ENCODE measurements at places on chromosomes 12 and 14.

DNA sequence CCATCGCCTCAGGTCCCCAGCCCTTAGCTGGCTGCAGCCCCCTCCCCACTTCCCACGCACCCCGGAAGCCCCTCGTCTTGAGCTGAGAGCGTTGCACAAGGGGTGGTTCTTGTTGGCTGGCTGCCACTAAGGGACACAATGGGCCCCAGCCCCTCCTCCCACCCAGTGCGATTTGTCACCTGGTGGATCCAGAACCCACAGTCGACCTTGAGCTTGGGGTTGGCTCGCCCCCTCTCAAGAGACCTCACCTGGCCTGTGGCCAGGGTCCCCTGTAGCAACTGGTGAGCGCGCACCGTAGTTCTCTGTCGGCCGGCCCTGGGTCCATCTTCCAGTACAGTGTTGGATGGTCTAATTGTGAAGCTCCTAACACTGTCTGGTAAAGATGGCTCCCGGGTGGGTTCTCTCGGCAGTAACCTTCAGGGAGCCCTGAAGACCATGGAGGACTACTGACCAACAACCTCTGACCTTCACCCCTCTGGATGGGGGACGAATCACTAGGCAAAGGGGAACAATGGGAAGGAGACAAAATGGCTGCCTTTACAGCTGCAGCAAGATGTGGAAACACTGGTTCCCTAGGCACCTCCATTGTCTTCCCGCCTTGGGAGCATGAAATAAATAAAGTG lies 6.6 kb downstream of the PHB2 start:
- no peak for DNase-seq

GRCh38 chr12:44184499-44185206 lies 348.8 kb downstream of the TMEM117 start:
- no peak for DNase-seq

DNA sequence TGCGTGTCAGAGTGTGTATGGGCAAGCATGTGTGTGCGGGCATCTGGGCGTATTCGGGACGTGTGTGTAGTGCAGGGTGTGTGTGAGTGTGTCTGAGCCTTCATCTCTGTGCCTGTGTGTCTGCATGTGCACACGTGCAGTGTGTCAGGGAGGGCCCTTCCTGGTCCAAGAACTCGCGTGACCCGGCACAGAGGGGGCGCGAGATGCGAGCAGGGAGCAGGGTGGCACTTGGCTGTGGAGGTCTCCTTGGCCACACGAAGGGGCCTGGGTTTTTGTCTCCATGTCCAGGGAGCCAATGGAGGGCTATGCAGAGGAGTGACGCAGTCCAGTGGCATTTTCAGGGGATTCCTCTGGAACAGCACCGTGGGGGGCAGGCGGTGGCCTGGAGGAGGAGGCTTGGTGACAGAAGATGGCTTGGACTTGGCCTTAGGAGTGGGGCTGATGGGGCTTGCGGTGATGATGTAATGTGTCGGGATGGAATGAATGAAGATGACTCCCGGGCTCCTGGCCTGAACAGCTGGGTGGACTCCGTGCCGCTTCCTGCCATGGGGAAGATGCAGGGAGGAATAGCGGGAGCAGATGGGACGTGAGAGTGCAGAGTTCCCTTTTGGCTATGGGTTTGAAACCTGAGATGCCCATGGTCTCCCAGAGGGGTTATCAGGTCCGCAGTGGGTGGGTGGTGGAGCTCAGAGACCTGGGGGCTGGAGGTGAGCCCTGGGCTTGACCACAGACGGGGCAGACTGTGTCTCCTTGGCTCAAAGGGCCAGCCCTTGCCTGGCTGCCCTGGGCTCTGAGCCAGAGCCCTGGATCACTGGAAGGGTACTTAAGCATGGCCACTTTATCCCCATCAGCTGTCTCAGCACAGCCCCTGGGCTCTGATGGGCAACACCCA lies 208.3 kb downstream of the PHETA1 start:
- DNase-seq: no peak

DNA sequence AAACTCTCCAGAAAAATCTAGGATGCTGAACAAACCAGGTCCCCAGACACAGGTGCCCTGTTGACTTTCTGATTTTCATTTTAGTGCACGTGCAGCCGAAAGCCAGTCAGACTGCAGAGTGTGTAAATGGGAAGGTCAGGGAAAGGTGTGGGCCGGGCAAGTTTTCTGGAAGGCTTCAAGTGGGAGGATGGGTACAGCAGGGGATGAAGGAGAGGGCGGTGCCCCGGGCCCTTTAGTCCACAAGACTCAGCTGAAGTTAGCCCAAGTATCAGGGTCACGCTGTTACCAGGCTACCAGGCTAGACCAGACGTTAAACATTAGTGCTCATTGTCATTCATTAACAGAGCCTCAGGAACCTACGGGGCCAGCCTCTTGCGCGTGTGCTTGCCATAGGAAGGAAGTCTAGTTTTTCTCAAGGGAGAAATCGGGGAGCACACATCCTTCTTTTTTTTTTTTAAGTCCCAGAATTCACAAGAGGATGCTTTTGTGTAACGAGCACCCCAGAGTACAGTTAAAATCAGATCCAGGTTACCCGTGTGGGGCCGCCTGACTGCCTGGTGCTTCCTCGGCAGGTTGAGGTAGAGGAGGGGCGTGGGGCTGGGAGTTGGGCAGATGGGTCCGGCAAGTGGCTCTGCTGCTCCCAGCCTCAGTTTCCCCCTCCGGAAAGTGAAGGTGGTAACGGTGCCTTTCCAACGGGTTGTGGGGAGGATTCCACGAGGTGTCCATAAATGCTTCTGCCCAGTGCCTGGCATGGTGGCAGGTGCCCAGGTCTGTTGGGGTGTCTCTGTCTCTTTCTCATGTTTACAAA lies 19.1 kb downstream of the BCL7A start:
- no peak for DNase-seq

- no peak for DNase-seq
Measured at GRCh38 chr12:53505555-53506449, 1.5 kb downstream of the NPFF start.

GRCh38 chr12:83261998-83262397 lies 575.3 kb downstream of the TMTC2 start:
- DNase-seq: no peak

DNA sequence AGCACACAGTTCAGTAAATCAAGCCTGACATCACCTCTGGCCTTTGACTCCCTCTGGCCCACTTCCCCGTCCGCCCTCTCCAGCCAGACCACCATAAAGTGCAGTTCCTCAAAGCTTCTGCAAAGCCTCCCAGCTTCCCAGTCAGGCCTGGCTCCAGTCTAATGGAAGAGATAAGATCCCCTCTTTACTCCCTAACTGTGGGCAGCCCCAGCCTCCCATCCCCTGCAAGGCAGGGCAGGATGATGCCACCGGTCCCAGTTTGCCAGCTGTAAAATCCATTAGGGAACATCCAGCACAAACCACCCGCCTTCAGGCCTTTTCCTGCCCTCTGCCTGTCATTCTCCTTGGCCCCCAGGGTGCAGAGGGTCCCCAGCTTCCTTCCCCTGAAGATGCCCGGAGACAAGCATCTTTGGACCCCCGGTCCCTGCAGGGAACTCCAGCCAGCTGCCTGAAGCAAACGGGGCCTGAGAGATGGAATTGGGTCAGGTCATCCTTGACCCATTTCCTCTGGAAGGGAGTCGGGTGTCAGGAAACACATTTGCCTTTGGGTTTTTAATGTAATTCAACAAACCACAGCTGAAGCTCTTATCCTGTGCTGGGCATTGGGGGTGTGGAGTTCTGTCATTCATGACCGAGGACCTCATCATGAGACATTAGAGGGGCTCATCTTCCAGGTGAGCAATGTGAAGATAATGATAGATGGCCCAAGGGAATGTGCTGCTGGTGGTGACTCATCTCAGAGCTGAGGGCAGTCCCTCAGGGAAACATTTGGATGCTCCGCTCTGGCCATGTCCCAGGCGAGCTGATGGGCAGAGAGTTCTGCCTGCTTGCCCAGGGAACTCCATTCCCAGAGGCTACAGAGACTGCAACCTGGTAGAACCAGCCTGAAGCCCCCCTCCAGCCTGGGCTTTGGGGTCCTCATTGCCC lies 93.8 kb upstream of the CLMN start:
- no peak for DNase-seq

DNA sequence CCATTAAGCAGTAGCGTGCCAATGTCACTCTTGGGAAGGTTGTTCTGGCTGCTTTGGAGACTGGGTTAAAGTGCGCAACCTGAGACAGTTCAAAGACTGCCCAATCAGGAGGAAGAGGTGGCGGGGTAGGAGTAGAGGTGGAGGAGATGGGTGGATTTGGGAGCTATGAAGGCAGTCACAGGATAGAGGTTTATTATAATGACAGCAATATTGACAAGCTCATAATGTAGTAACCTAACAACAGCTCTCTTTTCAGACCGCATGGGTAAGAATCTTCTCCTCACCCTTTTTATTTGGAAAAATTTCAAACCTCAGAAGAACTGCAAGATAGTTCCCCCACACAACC lies 5.3 kb upstream of the PSMD9 start:
- no peak for DNase-seq

- DNase-seq: no peak
Measured at GRCh38 chr14:77208979-77209318, 27.4 kb downstream of the TMEM63C start.

- DNase-seq: no peak
Measured at GRCh38 chr14:51552275-51552674, 99.4 kb upstream of the FRMD6 start.

- DNase-seq: no peak
Measured at GRCh38 chr14:100190126-100190525, 30.7 kb upstream of the DEGS2 start.

DNA sequence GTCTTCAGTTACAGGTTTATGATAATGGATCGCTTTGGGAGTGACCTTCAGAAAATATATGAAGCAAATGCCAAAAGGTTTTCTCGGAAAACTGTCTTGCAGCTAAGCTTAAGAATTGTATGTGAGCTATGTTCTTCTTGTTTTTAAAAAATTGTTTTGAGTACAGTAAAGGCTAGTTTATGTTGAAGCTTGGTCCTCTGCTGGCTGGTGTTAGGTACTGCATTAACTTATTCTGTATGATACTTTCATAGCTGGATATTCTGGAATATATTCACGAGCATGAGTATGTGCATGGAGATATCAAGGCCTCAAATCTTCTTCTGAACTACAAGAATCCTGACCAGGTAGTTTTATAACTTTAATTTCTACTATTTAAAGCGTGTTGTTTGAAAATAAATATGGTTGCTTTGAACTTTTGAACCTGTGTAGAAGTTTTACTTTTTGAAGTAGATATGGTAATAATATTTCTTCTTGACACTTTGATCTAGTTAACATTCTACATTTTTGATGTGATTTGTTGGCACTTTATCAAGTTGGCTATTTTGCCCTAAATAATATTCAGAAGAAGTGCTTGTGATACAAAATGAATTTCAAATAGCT lies 55.7 kb downstream of the VRK1 start:
- no peak for DNase-seq

DNA sequence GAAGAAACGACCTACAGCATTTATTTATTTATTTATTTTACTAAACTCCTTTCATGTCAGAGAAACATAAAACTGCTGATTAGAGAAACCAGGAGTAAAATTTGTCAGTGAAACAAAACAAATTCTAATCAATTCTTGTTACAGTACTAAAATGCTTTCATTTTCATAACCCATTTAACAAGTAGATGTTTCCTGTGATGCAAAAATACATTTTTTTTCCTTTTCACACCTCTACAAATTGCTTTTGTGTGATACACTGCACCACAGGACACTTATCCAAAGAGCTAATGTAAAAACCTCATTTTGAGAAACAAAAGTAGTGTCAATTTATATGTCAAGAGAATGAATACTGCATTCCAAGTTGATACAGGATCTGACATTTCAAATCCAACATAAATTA lies 155.1 kb downstream of the SYT1 start:
- no peak for DNase-seq

GRCh38 chr14:44657696-44658388 lies 150.8 kb upstream of the FSCB start:
- DNase-seq: no peak
